Activated T-helper 17 cell treated with anti-CD3 and anti-CD28 coated beads, Interleukin-2, amount 50 U/mL, for 72 hours (primary cell): ENCODE measurements at places on chromosomes 6 and 20.
A peak's percentile ranks its signal among the peaks of the same experiment; 100 is the strongest.

DNA sequence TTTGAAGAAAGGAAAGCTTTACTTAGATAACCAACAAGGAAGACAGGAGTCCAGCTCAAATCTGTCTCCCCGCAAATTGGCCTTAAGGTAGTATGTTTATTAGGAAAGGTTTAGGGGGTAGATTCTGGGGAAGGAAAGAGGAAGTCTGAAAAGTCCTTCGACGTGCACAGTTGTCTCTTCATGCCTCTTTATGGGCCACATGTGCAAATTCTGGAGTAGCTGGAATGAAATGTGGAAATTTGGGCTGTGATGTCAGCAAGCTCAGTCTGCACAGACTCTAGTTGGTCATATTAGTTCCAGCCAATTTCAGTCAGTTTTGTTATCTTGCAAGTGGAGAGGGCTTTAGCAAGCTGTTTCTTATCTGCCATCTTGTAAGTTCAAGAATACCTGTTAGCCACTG is 50.1 kb downstream of the NUP153 start:
- ATAC-seq, result no peak

DNA sequence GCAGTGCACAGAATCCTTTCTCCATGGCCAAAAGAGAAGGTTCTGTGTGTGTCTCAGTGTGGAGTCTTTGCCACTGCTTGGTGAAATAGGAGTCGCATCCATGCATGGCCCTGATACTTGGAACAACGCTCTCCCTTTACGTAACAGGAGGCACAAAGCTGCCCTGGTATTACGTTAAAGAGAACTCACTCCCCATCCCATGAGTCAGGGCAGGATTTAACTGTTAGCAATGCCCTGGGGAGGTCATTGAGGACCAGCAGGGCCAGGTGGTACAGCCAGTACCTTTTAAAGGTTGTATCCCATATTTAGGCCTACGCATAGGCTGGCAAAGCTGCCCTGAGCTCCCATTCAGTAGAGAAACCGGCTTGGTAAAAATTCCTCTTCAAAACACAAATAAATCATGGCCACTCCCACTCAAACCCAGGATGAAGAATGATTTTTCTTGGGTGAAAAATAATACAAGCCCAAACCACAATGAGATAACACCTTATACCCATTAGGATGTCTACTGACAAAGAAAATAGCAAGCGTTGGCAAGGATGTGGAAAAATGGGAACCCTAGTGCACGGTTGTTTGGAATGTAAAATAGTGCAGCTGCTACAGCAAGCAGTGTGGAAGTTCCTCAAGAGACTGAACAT is 37.1 kb downstream of the MYLK4 start:
- ATAC-seq, result no peak

GRCh38 chr6:169326067-169326799 is 72.6 kb upstream of the THBS2 start:
- no peak for ATAC-seq

DNA sequence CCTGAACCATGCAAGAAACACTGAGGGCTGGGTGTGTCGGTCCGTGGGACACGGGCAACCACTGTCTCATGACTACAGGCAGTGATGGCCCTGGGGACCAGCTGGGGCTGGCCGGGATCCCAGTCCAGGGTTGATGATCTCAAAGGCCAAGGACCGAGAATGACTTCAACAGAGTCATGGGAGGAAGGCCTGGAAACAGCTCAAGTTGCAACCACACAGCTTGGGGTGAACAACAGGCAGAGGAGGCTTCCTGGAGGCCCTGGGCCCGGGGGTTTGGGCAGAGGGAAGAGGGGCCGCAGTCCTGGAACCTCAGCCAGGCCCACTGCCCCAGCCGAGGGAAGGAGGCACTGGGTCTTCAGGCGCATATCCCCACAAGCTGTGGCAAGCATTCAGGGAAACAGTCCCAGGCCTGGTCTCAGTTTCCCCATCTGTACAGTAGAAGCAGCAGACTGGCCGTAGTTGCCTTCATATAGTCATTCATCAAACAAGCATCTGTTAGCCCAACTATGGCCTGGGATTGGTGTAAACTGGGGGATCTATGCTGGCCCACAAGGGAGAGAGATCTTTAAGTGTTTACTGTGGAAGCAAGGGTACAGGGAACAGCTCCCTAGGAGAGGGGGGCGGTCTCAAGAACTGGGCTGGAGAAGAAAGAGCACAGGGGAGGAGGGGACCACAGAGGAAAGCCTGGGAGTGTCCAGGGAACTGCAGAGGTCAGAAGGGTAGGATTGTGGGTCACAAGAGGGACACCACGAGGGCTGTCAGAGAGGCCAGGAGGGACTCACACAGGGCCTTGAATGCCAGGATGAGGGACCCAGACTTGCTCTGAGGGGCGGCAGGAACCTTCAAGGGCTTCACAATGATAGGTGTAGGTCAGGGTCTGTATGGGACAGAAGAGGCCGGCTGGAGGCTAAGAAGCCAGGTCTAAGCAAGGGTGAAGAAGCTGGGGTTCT is 2.1 kb downstream of the MYL9 start:
- no peak for ATAC-seq

DNA sequence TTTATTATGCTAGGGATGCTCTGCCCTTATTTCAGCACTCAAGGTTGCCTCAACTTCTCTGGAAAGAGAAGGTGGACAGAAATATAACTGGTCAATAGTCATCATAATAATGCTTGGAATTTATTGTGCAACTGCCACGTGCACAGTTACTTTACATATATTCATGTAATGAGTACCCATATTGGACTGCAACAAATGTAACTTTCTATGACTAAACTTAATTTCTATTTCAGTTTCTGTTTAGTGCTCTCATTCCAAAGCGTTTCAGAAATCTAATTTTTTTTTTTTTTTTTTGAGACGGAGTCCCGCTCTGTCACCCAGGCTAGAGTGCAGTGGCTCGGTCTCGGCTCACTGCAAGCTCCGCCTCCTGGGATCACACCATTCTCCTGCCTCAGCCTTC is 28.3 kb upstream of the CD83 start:
- peak; percentile 85 for ATAC-seq

DNA sequence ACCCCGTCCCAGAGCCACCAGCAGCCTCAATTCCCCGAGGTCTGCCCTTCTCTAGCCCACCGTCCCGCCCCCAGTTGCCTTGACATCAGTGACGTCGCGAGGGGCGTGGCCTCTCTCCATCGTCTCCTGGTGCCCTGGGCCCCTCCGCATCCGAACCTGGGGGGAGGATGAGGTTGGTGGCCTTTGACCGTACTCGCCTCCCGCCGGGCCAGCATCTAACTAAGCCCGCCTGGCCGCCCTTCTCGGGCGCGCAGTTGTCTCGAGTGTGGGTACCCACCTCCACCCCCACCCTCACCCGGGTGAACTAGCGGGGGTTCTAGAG is 5.5 kb upstream of the ARMC12 start:
- ATAC-seq, result peak; percentile 49

DNA sequence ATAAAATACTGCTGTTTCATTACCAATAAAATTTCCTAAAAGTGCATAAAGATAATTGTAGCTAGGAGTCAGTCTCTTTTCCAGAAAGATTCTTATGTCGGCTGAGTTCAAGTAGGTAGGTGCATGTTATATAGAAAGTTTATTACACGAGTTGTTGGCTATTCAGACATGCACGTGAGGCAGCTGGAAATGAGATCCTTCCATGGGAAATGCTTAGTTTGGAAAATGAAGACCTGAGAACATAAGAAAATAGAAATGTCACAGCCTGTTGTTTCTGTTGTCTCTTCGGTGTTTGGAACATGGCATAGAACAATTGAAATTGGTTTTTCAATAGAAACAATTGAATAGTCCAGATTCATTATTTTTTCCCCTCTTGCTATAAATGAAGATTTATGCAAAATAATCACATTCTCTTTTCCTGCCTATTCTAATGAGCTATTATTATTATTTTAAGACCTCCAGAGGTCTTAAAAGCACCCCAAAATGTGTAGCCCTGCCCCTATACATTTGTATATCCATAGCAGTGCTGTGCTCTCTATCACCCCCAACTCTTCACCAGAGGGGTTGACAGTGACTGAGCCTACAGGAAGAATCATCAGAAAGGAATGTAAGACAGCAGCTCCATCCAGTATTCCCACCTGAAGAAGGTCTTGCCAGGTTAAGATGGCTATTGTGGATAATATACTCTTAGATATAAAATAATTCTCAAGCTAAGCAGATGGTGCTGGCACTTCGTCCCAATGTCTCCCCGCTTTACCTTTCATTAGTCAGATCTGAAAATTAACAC is 82.2 kb downstream of the ZDHHC14 start:
- ATAC-seq, result no peak

DNA sequence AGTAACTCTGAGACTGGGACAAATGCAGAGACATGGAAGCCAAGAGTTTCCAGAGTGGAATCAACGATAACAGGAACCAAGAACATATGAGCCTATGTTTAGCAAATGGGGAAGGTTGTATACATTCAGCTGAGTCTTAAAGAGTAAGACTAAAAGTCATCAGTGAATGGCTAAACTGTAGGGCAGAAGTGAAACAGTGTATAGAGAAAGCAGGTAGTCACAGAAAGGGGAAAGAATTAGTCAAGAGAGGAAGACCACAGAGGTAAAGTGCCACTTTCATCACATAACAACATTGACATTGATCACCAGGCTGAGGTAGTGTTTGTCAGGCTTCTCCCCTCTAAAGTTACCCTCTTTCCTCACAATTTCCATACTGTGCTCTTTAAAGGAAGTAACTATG is 306.5 kb upstream of the SPTLC3 start:
- ATAC-seq, result no peak

DNA sequence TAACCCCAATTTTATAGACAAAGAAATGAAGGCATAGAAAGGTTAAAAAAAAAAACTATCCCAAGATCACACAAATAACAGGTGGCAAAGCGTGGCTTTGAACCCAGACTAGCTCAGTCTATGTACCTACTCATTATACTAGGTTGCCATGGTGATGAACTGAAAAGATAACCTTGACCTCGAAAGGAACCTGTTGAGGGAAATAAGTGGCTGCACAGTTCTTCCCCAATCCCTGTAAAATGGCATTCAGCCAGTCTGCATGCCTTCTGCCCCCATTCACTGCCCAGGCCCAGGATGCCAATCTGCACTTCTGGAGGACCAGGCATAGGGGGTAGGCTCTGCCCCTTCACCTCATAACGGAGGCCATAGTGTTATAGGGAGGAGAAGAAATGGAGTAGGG is 295.2 kb downstream of the PTPRT start:
- ATAC-seq, result no peak

GRCh38 chr6:132687306-132687705 is 26.5 kb downstream of the VNN1 start:
- no peak for ATAC-seq

- ATAC-seq, result no peak
Measured at GRCh38 chr6:165042912-165043311, 266.5 kb downstream of the C6orf118 start.

DNA sequence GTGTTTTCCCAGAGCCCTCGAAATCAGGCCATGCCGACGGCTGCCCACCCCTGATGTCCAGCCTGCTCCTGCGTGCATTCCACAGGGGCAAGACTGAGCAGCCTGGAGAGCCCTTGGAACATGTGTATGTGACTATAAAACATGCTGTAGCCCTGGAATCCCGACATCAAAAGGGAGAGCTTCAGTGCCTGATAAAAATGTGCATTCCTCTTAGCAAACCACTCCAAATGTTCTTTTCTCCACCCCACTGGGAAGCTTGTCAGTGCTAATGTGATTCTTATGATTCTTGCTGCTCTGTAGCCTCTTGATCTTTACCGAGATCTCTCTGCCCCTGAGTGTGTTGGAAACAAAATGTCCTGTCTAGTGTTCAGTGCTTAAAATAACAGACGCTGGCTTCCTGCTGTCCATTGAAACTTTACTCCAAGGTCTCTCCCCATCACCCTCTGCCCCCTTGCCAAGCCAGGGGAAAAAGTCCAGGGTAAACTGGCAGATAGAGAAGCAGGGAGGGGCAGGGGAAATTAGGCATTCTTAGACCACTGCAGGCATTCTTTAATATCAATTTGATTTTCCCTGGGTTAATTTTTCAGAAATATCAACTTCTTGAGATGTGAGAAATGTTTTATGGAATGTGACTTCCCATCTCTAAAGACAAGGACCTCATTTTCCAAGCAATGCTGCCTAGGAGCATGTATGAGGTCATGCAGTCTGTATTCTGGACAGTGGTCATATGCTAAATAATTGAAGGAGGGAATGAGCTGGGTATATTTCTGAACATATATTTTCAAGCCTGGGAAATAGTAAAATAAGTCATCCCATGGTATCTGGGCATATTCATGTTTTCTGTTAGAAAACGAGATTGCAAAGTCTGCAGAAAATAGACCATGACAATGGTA is 73.8 kb upstream of the ISM1 start:
- no peak for ATAC-seq

- no peak for ATAC-seq
Measured at GRCh38 chr20:40464731-40465208, 224.3 kb downstream of the MAFB start.

DNA sequence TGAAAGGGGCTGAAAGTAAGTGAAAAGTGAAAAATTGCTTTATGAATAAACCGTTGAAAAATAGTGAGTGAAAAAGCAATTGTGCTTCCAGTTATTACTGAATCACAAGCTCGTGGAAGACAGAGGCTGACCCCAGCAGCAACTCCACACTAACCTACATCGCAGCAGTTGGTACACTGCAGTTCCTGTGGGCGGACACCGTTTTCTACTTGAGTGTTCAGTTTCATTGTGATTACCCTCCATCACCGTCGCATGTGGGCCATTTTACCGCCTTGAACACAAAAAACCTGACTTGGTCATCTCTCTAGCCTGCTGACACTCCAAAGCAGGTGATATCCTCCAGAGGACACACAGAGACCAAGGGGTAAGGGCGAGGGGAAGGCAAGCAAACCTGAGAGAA is 28.4 kb downstream of the PRDM1 start:
- peak; percentile 88 for ATAC-seq

DNA sequence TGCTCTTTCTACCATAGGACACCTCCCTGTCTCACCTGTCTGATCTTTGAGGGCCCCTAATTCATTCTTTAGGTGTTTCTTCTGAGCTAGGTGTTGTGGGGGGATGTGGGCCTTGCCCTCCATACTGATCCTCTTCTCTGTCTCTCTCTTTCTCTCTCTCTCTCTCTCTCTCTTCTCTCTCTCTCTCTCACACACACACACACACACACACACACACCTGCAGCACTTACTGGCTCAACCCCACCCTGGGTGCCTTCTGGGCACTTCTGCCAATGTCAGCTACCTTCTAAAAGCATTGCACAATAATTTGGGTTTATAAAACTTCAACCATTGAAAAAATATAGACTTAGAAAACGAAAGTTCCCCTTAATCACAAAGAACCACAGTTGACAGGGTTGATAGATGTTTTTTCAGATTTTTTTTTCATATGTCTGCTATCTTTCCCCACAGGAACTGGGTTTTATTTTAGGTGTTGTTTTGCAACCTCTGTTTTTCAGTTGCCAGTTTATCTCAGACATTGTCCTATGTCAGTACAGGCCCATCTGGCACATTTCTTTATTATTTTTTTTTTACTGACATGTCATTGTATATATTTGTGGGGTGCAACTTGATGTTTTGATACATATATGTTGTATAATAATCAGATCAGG is 28.1 kb downstream of the PKIG start:
- ATAC-seq, result peak; percentile 8

GRCh38 chr6:110476046-110476849 is at the start of gene SLC22A16:
Gene SLC22A16, minus strand, starts transcription at chr6:110476613. Its CDS starts 39 bp downstream, at chr6:110476574.
- ATAC-seq, result no peak

- ATAC-seq, result no peak
Measured at GRCh38 chr6:14546036-14546435, 428.5 kb downstream of the CD83 start.

- peak; percentile 94 for ATAC-seq
Measured at GRCh38 chr20:43666376-43667328, at the start of gene MYBL2. Gene MYBL2, plus strand, starts transcription at chr20:43667114. Its CDS starts 170 bp downstream, at chr20:43667284.

GRCh38 chr6:148835920-148836441 is 89.2 kb downstream of the UST start:
- ATAC-seq, result peak; percentile 81
